ENCODE measurements at places on chromosomes 7 and 10.

DNA sequence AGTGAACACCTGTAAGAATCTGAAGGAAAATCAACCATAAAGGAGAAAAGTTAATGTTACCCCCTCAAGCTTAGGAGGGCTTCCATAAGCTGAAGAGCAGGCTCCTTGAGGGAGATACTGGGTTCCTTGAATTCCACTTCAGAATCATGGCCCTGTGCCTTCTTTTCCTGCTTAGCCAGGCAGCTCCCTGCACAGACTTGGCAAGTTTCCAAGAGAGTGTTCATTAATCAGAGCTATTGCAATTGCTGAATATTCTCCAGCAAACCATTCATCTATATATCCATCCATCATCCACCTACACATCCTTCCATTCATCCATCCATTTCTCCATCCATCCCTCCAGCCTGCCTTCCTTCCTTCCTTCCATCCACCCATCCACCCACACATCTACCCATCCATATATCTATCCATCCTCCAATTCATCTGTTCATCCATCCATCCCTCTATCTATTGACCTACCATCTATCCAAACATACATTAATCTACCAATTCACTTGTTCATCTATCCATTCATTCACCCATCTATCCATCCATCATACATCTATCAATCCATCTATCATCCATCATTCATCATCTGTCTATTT, 574.4 kb downstream of the PTPRN2 start:
- no peak for DNase-seq

- no peak for DNase-seq
Observed at GRCh38 chr7:25035274-25035673, 55.3 kb upstream of the OSBPL3 start.

- DNase-seq: no peak
Observed at GRCh38 chr10:132632091-132632561, 94.5 kb downstream of the INPP5A start.

DNA sequence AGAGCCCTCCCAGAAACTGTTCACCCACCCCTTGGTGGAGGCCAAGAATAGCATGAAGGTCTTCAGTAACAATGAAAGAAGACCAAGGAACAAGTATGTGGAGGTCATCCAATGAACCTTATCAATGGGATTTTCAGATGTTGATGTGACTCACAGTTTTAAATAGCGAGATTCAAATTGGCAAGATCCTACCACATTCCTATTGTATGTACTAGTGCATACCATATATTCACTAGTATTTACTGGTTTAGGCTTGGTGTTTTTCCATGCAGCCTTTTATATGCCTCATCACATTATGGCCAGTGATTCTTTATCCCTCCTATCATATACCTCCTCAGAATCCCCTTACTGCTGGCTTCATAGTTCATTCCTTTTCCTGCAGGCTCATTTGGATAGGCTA, 54.4 kb downstream of the ITGB8 start:
- no peak for DNase-seq

DNA sequence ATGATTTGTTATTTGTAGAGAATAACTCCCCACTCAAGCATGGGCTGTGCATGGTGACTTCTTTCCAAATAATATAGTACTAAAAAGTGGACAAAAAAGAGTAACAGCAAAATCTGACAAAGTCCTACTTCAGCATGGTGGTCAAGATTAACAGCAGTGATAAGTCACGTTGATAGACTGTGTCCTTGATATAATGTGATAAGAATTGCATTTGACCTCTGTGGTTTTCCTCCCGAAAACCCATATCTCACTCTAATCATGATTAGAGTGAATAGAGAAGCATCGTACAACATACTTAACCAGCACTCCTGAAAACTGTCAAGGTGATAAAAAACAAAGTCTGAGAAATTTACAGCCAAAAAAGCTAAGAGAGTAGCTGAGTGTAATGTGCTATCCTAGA, 42.4 kb downstream of the REEP3 start:
- DNase-seq: no peak

DNA sequence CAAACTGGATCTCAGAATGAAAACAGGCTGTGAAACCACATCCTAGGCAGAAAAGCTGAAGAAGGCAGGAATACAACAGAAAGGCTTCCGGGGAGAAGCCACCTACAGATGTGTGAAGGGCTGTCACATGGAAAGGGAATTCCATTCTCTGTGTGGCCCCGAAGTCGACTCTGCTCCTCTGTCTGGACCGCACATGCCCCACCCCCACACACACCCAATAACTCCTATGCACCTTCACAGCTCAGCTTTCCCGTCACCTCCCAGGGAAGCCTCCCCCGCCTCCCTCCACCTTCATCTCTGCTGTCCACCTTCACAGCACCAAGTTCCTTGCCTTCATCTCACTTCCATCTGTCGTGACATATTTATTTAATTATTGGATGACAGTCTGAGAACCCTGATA, 23.4 kb upstream of the ENO4 start:
- DNase-seq: no peak

- no peak for DNase-seq
Observed at GRCh38 chr7:50795831-50796230, 13.1 kb upstream of the GRB10 start.

GRCh38 chr10:78290131-78290750, 256.6 kb downstream of the RPS24 start:
- DNase-seq: no peak

DNA sequence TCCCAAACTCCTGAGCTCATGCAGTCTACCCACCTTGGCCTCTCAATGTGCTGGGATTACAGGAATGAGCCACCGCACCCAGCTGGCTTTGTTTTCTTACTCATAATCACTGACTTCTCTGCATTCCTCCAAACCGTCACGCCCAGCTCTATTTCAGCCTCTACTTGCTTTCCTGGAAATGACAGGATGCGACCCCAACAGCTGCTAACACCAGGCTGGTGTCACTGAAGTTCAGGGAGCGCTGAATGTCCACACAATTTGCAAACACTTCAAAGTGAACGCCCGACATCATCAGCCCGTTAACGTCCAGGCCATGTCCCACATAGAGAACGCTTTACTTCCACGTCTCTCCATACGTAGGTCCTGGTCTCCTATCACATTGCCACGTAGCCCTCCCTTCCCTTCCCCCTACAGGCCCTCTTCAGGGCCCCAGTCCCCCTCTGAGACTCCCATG, 12.8 kb upstream of the PROSER2 start:
- DNase-seq: no peak

DNA sequence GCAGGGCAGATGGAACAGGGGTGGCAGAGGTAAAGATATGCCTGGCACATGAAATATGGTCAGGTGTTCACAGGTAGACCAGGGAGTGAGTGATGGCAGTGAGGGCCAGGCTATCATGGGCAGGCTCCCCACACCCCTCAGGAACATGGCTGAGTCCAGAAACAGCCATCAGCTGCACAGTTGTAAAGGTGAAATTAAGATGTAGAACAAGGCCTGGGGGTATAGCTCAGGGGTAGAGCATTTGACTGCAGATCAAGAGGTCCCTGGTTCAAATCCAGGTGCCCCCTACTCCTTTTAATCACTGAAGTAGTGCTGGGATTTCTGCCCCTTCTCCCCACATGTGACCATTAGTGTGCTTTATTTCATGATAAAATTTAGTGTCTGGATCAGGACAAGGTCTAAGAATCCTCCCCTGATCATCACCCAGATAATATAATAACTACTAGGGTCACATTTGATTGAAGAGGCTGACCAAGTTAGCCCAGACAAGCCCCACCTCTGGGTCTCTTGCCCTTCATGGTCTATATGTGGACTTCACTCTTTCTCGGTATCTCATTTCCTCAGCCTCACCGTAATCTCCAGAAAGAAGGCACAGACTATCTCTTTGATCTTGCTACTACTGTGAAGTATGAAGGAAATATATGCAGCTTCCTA, 69.0 kb downstream of the ZNF783 start:
- DNase-seq: no peak

GRCh38 chr10:89830624-89831023, 129.2 kb downstream of the KIF20B start:
- DNase-seq: no peak

DNA sequence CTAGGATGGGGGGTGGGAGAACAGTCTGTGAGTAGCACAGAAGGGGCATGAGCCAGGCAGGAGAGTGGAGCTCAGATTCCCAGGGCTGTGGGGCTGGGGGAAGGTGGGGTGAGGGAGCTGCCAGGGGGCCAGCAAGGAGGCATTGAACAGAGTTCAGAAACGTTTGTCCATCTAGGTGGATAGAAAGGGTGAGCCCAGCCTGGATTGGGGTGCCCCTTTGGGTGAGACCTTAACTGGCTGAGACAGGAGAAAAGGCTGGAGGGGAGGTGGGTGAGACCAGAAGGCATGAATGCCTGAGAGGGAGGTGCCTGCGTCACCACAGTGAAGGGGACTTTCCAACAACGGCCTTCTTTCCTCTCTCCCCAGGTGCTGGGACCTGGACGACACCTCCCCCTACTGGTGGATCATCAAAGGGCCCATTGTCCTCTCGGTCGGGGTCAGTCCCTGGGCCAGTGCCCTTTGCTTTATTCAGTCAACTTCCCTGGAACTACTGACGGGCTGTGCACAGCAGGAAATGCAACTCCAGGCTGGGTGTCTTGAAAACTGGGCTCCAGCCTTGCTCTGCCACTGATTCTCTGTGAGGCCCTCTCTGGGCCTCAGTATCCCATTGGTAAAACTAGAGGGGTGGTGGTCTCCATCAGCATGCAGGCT, 11.0 kb downstream of the GHRHR start:
- DNase-seq: peak; percentile 9

DNA sequence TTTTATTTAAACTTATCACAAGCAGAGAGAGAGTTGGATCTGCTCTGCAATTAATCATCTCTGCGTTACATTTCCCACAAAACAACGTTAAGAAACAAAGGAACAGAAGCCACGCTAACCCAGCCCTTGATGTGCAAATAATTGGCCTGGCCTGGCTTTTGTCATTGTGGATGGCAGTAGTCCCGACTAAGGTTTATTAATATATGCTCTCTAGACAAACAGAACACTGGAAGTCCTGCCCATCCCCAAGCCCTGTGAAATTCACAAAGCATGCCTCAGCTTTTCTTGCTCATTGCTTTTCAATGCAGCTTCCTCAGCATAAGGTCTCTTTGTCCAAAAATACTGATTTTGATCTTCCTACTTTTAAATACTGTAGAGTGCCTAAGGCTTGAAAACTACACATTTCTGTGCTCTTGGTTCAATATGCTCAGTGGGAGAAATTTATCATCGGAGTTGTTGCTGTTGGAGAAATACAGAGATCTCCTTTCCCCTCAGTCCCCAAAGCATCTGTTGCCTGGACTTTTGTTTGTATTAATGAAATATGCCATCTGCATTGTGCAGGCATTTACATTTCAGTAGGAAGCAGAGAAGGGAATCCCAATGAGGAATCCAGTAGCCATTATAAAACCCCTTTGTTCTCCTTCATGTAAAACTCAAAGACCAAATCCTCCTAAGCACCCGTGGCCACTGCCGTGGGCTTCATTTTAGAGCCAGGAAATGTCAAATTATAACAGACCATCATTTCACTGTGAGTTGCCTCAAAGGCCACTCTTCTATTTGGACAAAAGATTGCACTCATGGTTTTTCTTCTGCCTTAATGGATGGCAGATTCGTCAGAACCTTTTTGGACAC, 61.1 kb downstream of the SORCS1 start:
- no peak for DNase-seq

GRCh38 chr7:74138334-74138867, 35.8 kb upstream of the EIF4H start:
- DNase-seq: no peak

- no peak for DNase-seq
Observed at GRCh38 chr10:131897297-131897899, 3.4 kb upstream of the PPP2R2D start.

GRCh38 chr10:71283410-71283809, 35.6 kb upstream of the SLC29A3 start:
- no peak for DNase-seq

DNA sequence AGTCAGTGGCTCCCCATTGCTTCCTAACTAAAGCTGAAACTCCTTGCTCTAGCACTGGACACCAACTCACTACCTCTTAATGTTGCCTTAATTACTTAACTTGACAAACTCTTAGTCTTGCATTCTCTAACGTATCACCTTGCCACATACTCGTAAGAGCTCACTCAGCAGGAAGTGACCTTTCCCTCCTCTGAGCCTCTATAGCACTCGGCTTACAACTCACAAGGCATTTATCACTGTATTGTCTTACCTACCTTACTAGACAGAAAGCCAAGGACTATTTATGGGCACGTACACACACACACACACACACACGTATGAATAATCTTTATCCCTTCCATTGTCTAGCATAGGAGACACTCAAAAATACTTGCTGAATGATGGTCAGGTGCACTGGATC, 21.2 kb downstream of the CEP41 start:
- DNase-seq: no peak
